Spleen (tissue), 13 donors: ENCODE measurements at places on chromosomes 2 and 18. TPM values are rescaled to one million over a fixed set of nuclear protein-coding genes. Genes with fewer than 3 reads are reported as not detected.

Gene MREG
- total RNA-seq, result 7.4 TPM

Gene TCF4
- total RNA-seq, result 151 TPM

Gene ANTXR1
- total RNA-seq, result 66.7 TPM

Gene IL1R2
- 140 TPM for total RNA-seq

Gene CDH2
- total RNA-seq, result 36.4 TPM

Gene ARHGEF4
- 0.85 TPM for total RNA-seq

Gene CCDC148
- 0.79 TPM for total RNA-seq

Gene GLI2
- total RNA-seq, result 1.4 TPM

Gene CXCR1
- 48.4 TPM for total RNA-seq

Gene CRYGC
- total RNA-seq, result not detected

Gene SLC5A7
- total RNA-seq, result not detected

DNA sequence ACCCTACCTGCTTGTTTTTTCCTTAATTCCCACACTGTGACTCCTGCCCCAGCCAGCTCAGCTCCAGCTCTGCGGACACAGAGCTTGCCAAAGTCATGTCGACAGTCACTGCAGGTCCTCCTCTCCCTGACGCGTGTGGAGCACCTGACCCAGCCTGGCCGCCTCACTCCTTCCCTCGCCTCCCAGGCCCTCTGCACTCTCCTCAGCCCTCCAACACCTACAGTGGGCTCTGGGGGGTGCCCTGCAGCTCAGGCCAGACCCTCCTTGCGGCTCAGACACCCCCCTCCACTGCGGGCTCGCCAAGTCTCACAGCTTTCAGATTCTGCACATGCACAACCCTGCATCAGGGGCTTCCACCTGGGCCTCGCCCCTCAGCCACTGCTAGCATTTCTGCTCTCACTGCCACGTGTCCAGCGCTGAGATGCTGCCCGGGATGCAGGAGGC is 68.3 kb downstream of the NDUFA10 start:
- DNase-seq, result peak; percentile 55

GRCh38 chr2:60840880-60841279 is 40.5 kb upstream of the REL start:
- DNase-seq, result peak; percentile 81

DNA sequence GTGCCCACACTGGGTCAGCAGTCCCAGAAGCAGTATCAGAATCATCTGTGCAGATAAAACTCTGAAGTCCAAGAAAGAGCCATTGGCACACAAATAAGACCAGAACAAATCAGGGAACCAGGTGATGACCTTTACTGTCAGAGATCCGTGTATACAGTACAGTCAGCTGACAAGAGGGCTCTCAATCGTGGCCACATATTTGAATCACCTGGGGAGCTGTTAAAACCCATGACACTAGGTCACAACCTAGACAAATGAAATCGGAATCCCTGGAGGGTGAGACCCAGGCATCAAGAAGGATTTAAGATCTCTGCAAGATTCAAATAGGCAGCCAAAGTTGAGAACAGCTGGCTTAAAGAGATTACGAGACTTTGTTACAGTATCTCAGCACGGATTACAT is 807.1 kb downstream of the RNF144A start:
- no peak for DNase-seq

GRCh38 chr2:172375251-172375650 is 52.1 kb upstream of the ITGA6 start:
- no peak for DNase-seq

GRCh38 chr2:14642499-14642898 is 10.0 kb downstream of the LRATD1 start:
- DNase-seq, result no peak

GRCh38 chr2:118654945-118655344 is 192.5 kb downstream of the EN1 start:
- DNase-seq, result no peak

GRCh38 chr2:202933139-202933510 is 21.1 kb downstream of the CARF start:
- DNase-seq, result no peak

DNA sequence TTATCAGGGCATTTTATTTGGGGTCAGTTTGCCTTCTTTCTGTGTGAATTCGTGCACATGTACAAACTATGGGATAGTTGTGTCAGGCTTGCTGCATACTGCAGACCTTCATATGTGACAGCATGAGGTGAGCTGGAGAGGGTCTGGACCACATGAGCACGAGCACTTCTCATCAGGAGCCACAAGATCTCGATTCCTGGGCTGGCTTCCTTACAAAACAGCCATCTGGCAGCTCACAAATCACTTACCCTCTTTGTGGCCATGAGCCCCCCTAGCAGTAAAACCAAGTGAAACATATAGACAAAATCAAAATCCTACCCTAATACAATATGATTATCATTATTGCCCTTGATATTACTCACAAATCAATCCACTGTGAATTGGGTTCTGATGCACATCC is 121.2 kb downstream of the MTCL1 start:
- no peak for DNase-seq

DNA sequence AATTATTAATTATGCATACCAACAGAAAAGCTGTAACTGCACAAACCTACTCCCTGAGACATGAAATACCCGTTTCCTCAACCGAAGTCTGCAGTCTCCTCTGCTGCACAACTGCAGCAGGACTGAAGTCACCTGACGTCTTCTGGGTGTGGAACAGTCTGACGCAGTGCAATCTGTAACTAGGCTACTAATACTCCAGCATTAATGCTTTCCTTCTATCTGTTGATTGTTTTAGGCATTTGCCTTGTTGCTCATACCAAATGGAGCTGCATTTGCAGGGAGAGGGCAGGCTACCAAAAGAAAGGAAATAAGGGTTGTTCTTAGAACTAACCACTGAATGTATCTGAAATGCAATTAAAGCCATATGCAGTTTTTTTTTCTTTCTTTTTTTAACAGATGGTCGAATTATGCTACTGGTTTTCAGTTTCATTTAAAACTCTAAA is 40.1 kb downstream of the RTN4 start:
- peak; percentile 82 for DNase-seq

- no peak for DNase-seq
These were observed 610.4 kb downstream of the ERBB4 start for GRCh38 chr2:211928201-211928600.

DNA sequence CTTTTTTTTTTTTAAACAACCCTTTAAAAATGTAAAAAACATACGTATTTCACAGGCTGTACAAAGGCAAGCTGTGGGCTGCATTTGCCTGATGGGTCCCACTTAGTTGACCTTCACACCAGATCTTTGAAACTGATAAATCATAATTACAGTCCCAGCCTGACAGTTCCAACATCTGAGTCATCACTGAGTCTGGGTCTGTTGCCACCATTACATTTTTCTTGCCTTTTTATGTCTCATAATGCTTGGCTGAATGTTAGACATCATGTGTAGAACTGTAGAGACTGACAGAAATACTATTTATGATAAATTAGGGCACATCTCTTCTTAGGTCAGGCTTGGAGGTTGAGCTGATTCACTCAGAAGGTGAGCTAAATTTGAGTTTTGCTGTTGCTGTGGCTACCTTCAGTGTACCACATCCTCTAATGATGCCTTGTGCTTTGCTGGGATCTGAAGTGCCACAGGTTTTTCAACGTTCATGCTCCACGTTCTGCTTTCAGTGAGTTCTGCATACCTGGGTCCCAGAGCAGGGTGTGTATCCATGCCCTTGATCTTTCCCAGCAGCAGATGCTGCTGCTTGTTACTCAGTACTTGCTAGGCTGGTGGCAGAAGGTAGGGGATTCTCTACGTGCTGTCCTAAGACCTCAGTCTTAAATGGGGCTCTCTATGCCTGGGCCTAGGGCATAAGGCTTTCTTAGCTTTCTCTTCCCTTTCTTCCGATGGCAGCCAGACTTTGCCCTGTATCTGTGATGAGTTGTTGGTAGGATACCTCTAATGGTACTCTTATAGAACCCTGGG is 160.6 kb upstream of the SMAD7 start:
- DNase-seq, result no peak

- no peak for DNase-seq
These were observed 37.7 kb downstream of the ID2 start for GRCh38 chr2:8719528-8719927.

GRCh38 chr2:172253190-172254052 is 150.7 kb upstream of the DLX2 start:
- no peak for DNase-seq

DNA sequence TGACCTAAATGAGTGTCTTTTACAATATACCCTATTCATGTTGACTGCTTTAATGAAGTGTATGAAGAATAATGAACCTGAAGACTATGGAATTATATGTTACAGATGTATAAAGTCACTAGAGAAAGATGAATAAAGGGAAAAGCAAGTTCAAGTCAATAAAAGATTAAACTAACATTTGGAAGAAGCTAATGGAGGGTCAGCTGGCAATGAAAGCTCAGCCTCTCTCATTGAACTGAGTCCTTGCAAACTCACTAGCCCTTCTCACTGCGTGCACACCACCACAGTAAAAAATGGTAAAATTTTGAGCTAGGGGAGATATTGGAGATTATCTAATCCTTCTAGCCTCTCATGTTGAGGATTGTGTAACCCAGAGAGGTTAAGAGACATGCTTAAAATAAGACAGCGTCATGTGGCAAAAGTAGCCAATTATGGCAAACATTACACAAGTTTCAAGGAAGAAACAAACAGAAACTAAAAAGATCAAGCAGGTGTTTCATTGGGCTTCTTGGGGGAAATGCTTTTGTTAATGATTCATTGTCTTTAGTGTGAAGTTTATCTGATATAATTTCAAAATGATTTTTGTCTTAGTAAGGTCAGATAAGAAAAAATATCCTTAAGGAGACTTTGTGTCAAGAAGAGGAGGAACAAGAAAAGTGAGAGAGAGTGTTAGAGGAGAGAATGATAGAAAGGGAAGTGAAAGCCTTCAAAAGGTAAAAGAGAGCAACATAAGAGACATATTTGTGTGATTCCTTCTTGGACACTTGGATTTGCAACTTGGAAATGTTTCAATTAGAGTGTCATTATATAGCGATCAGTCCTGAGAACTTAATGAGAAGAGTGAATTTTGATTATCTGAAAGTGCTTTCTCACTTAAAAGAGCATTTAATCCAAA is 893.7 kb upstream of the FAM98A start:
- no peak for DNase-seq

GRCh38 chr2:156430236-156430979 is 5.8 kb upstream of the GPD2 start:
- no peak for DNase-seq

DNA sequence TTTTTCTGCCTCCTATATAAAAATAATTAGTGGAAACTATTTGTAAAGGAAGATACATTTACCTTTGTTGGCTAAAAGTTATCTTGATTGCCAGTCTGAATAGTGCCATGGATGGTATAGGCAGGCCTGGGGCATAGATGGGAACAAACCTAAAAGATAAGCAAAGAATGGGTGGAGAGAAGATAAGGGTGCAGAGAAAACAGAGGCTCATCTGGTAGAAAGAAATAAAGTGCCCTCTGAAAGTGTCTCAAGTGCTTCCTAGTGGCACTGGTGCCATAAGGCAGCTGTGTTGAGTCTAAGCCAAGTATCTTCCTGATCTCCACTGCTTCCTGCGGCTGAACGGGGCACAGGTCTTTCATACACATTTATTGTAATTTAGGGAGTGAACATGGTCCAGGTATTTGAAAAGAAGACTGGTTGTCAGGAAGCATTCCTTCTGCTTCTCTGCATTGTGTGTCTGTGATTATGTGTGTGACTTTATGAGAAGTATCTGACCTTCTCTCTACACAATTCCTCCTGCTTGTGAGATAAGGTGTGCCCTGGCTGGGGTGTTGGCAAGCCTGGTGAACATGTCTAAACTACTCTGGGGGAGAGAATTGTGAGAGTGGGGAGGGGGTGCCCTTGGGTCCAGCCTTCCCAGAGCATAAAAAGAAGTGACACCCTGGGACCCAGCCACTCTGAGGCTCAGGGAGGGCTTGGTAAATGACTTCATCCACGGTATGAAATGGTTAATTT is 280.5 kb downstream of the CAMKMT start:
- no peak for DNase-seq

GRCh38 chr2:71941726-71942525 is 205.7 kb downstream of the CYP26B1 start:
- DNase-seq, result peak; percentile 56
